ENCODE measurements at places on chromosomes 7 and 10.
A peak's percentile ranks its signal among the peaks of the same experiment; 100 is the strongest.

DNA sequence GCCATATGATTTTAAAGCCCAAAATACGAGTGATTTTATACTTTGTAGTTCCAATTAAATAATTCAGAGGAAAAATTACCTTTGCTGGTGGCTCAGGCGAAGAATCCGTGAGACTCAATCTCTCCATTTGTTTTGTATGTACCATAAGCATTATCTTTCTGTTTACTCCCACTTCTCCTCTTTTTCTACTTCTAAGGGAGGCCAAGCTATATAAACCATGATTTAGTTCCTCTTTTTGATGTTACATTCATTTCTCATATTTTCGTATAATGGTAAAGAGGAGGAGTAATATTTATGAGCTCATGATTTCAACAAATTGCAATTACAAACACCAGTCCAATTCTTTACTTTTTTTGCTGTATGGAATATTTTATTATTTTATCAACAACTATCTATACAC is 50.6 kb upstream of the TES start:
- DNase-seq: no peak

DNA sequence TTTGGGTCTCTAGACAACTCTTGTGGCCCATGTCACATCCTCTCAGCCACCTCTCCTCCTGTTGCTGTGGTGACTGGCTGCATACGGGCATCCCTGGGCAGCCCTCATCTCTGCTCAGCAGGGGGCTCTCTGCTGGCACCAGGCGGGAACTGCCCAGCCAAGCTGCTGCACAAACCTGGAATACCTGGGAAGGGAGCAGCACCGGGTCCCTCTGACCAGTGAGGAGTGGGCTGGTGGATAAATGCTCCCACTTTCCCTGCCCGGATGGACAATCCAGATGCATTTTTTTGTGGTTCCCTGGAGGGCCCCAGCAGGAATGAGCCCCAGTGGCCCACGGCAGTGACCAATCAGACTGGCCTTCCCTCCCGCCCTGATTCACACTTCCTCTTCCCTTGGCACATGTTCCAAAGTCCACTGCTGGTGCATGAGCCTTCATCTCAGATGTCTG is 21.9 kb downstream of the GRID1 start:
- DNase-seq: no peak

GRCh38 chr7:37438906-37439652 is 9.6 kb downstream of the ELMO1 start:
- no peak for DNase-seq

GRCh38 chr10:111439034-111439842 is 362.4 kb downstream of the ADRA2A start:
- DNase-seq: no peak

DNA sequence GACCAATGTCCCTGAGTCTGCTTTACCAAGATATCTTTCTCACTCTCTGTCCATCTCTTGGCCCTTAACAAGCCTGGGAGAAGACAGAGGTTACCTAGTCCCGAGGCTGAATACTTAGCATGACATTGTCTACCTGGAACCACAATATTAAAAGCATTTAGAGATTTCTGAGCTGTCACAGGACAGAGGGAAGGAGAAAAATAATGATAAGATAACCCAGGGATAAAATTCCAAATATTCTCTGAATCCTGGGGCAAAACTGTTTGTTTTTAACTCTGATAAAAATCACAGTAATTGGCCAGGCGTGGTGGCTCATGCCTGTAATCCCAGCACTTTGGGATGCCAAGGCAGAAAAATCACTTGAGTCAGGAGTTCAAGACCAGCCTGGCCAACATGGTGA is 12.0 kb upstream of the MAPK8 start:
- no peak for DNase-seq

- DNase-seq: no peak
Observed at GRCh38 chr7:132387596-132387995, 188.7 kb downstream of the PLXNA4 start.

DNA sequence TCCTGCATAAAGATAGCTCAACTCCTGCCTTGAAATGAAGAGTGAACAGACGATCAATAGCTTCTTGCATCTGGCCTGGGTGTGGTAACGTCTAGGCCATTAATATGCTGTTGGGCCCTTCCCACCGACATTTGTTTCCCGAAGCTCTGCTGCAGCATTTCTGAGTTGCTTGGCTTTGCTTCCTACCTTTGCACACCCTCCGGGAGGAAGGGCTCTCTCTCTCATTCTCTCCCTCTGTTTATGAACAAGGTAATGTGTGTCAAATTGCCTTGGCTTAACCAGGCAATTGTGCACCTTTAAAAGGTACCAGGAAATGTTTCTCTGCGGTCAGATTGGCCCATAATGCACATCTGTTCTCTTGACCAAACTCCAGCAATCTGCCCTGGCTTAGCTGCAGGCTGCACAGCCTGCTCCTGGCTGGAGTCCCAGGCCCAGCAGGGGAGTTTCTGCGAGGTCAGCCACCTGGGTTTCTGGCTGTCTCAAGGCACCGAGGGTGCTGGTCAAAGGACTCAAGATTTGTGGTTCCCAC is 223.7 kb downstream of the SNX10 start:
- no peak for DNase-seq

- peak; percentile 15 for DNase-seq
Observed at GRCh38 chr7:6284055-6284400, 11.6 kb upstream of the CYTH3 start.

DNA sequence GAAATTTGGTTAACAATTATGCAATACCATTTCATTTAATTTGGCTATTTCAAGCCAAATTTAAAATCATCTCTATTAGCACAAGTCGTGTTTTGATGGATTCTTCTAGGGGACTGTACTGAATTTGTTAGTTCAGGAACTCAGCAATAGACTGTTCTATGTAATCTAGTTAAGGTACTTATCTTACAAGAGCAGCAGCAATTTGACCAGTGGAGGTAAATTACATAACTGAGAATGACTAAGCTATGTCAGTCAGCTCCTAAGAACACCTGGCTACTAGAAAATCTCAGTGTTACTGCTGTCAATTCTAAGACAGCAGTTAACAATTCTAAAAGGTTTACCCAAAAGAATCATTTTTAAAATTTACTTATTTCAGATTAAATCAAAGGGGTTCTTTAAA is 513.9 kb upstream of the ZWINT start:
- no peak for DNase-seq

DNA sequence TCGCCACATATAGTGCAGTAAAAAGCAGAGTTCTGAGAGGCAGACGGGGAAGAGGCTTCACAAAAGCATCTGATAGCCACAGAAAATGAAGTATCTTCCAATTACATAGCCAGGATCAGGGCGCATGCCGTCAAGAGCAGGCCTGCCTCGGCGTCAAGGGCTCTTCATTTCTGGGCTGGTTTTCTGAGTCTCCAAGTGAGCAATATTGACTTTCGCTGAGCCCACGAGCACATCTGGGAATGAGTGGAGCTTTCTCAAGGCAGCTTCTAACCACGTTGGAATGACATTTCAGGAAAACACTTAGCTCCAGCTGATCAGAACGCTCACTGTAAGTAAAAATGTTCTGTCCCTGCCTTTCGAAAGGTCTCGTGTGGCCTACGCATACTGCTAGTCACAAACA is 51.9 kb downstream of the CLRN3 start:
- DNase-seq: no peak

DNA sequence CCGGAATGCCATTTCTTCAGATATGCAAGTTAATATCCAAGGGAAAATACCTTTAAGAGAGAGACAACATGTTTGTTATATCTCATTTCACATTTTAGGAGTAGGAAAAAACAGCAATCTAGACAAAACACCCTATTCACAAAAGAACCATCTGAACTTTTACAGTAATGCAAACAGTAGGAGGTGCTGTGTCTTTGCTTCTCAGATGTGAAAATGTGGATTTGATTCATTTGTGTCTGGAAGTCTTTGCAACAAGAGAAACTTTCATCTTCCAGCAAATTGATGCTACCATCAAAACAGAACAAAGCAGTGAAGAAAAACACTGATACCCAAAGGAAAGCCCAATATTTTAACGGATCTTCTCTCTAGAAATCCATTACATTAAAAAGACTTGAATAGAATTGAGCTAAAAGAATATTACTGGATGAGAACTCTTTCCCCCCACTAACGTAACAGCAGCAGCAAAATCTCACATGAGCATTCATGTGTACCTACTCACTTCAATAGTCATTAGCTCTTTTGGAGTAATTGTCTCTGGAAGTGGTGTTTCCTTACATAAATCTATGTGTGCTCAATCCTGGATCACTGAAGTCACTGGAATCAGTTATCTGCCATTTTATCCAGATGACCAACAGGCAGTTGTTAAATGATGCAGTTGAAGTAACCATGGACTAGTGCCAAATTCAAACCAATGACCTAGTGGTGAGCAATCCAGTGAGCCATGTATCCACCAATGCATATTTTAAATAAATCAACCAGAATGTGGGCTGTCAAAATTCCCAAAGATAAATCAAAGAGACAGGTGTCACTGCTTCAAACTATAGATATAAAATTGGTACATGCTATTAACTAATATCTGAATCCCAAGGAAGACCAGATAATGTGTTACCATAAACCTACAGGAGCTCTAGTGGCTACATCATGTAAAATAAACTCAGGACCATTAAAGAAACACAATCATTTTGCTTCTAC is 1.8 kb downstream of the SEMA3C start:
- DNase-seq: no peak

- DNase-seq: no peak
Observed at GRCh38 chr7:103630318-103630717, 184.3 kb upstream of the SLC26A5 start.

GRCh38 chr10:125691160-125691981 is 8.4 kb upstream of the TEX36 start:
- DNase-seq: no peak

DNA sequence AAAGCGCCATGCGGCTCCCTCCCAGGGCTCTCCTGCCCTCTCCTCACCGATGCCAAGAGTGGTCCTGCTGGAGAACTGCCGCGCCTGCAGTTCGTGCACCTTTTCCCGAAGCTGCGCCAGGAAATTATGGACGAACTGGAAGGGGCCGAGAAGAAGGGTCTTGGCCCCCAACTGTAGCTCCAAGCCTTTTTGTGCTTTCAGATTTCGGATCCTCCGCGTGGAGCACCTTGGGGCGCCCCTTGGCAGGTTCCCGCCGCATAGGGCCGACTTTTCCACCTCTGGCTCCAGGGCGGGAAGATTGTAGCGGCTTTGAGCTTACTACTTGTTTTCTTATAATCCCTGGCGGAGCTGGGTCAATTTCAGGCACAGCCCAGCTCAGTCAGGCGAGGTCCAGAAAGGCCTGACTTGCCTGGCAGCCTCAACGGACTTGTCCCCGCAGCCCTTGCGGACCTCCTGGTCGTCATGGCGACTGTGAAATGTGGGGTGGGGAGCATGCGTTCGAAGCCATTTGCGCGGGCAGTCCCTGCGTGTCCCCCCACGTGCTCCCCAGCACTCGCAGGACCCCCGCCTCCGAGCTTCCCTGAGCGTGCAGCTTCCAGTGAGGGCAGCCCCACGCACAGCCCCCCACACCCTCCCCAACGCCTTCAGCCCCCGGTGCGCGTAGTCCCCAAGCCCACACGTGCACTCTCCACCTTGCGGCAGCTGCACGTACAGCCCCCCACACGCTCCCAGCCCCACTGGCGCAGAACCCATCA is 129.9 kb downstream of the KBTBD2 start:
- no peak for DNase-seq

DNA sequence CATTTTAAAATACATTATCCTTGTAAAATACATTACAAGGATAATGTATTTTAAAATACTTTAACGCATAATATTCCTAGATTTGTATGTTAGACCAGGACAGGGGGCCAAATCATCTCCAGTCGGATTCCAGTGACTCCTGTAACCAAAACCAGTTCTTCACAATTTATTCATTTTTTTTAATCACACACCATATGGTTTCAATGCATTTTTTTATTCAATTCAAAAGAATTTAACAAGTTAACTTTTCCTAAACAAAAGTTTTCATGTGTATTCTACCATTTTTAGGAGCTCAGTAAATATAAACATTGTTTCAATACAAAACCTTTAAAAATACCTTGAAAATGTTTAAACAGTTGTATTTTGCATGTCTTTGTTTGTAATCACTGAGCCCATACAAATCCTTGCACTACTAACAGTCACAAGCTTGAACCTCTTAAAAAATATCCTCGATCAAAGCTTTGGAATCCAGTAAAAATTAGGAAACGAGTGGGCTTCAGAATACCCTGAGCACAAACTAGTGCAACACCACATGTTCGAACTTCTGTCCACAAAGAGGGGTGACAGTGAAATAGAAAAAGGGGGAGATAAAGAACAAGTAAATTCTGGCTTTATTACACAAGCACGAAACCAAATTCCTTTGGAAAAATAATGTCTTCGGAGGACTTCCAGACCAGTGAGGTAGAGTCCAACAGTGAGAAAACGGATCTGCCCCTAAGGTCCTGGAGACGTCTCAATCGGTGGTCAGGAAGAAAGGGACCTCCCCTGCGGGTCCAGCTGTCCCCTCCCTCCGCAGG is 1.6 kb downstream of the CCDC71L start:
- DNase-seq: no peak

- no peak for DNase-seq
Observed at GRCh38 chr10:79004311-79004710, 64.5 kb upstream of the ZMIZ1 start.

DNA sequence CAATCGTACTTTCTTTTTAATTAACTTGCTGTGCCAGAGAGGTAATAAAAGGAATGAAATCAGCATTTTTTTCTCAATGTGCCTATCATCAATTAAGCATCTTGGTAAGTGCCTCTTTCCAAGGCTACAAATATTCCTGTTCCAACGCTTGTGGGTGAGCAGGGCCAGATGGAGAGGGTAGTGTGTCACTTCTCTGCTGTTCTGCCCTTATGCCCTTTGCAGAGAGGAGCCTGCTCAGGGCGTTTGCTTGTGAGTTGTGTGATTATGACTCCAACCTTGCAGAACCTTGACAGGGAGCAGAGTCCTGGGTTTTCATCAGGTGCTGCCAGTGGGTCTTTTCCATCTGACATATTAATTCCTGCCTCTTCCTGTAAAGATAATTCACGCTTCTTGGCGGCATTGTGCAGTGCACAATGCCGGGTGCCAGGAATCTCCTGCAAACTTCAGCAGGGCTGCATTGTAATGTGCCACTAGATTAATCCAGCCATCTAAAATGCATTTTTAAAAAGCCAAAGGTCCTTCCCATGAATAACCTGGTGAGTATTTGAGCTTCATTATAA is 234.4 kb downstream of the ARHGAP12 start:
- no peak for DNase-seq

- no peak for DNase-seq
Observed at GRCh38 chr10:24889639-24890038, 62.8 kb downstream of the PRTFDC1 start.

- no peak for DNase-seq
Observed at GRCh38 chr7:80923211-80923612, 4.4 kb upstream of the SEMA3C start.

GRCh38 chr10:103791858-103792257 is 63.5 kb downstream of the SH3PXD2A start:
- DNase-seq: no peak

GRCh38 chr10:104762793-104763192 is 121.7 kb downstream of the SORCS3 start:
- DNase-seq: no peak

- no peak for DNase-seq
Observed at GRCh38 chr10:21517134-21518031, 8.1 kb downstream of the SKIDA1 start.

- no peak for DNase-seq
Observed at GRCh38 chr10:3231951-3232730, 59.6 kb upstream of the PITRM1 start.

GRCh38 chr7:27661811-27662489 is 733 bp downstream of the HIBADH start:
- peak; percentile 5 for DNase-seq

Data from CD4-positive, alpha-beta T cell treated with Interleukin-21 for 1 hour (primary cell).